ENCODE measurements at places on chromosomes 13 and 19.

DNA sequence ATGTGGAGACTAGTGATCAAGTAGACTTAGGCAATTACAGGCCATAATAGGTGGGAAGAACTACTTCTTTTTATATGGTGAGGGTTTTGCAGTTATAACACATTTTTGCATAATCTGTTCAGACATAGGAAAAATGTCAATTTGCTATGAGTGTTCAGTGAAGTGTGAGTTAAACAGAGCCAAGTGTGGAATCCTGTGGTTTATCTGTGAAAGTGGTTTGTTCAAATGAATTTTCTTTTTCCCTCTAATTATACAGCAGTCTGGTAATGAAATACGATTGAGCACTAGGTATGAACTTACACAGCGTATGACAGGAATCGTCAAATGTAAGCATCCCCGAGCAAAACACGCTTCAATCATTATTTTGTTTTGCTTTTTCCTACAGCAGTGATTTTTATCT, 178.3 kb downstream of the STK24 start:
- no peak for DNase-seq

DNA sequence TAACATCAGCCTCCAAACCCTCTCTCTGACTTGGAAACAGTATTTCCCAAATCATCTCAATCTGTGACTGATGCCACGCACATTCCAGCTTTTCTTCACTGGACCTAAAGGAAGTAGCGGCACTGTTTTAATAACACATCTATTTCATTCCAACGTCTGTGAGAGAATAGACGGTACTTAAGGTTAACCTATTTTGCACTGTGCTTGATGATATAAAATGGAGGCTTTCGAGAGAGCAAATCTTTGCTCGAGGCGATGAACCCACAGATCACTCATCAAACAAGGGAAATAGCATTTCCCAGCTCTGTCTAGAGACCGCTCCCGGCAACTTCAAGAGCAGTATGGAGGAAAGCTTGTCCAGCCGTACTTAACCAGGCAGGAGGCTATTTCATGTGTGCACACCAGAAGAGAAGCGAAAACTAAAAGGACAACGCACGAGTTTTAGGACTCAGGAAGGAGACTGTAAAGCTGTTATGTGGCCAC, 2.9 kb downstream of the UBL3 start:
- no peak for DNase-seq

- DNase-seq = no peak
Measured at GRCh38 chr13:18233783-18234299, 947.8 kb downstream of the TUBA3C start.

DNA sequence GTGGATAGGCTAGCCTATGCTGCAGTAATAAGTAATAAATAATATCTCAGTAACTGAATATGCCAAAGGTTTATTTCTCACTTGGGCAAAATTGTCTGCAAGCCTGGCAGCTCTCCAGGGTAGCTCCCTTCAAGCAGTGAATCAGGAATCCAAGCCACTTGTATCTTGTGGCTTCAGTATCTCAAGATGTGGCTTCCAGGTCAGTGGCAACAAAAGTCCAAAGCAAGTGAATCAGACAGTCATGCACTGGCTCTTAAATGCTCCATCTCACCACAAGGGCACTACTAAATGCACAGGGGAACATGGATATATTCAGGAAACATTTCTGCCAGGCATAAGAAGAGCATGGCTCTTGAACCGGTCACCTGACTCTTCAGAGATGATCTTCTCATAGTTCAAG, 126.3 kb downstream of the KCTD12 start:
- no peak for DNase-seq

- DNase-seq = no peak
Measured at GRCh38 chr19:43607238-43608205, 4.4 kb upstream of the SRRM5 start.

DNA sequence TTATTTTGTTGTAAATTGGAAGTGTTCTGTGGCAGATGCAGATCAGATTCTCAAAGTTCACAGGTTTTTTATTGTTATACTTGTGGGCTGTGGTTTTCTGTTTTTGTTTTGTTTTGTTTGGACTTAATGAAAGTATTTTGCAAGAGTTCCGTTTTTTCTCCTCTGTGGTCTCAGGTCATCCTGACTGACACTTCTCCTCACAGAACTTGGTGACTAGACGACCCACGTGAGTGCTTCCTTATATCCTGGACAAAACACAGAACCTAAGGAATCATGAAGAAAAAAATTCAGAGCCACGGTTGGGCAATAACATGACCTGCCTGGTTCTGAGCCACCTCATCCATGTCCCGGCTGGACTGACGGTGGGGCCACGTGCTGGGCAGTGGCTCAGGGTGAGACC, 2.5 kb upstream of the RFPL4AL1 start:
- no peak for DNase-seq

DNA sequence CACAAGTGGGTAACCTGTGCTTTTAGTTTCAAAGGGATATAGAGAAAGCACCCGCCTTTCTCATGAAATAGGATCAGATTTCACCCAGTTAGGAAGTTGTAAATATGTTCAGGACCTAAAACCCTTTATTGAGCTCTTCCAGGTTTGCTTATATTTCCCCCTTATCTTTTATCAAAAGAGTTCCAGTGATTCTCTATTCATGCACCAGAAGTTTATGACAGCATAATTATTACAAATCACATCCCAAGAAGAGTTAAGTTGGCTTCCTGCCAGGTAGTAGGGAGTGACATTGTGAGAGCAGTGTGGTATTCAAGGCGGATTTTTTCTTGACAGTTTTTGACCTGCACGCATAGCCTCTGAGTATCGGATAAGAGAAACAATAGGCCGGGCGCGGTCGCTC, 190.3 kb downstream of the STK24 start:
- DNase-seq = no peak

GRCh38 chr13:48775804-48776203, 122.1 kb downstream of the CYSLTR2 start:
- DNase-seq = no peak

DNA sequence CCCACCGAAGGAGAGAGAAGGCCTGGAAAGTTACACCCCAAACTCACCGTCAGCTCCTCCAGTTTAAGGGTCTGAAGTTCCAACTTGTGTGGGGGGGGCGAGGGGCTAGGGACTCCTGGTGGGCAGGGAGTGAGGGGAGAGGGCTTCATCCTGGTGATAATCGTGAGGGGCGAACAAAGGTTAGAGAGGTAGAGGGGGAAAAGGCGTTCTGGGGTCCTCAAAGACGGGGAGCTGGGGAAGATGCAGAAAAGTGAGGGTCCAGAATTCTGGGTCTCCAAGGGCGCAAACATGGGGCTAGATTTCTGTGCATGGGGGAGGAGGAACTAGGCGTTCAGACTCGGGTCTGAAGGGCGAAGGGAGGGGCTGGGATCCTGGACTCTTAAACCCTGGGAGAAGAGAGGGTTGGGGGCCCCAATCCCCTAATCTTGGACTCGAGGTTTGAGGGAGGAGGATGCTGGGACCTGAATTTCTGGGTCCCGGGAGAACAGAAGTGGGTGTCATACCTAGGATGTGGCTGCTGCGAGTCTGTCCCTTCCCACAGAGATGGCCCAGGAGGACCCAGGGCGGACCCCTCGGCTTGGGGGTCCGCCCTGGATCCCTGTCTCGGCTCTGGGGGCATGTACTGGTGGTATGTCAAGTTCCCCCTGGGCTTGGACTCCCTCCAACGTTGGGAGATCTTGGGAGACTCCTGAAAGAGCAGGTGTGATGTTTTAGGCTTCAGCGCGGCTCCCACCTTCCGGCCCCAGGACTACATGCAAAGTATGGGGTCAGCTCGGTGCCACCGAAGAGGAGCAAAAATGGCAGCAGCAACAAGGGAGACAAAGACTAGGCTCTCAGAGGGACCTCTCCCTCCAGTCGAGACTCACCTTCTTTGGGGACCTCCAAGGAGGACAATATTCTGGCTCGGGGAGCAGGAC, 4.5 kb downstream of the MAMSTR start:
- no peak for DNase-seq

- no peak for DNase-seq
Measured at GRCh38 chr19:2675892-2676291, 26.6 kb downstream of the GNG7 start.

DNA sequence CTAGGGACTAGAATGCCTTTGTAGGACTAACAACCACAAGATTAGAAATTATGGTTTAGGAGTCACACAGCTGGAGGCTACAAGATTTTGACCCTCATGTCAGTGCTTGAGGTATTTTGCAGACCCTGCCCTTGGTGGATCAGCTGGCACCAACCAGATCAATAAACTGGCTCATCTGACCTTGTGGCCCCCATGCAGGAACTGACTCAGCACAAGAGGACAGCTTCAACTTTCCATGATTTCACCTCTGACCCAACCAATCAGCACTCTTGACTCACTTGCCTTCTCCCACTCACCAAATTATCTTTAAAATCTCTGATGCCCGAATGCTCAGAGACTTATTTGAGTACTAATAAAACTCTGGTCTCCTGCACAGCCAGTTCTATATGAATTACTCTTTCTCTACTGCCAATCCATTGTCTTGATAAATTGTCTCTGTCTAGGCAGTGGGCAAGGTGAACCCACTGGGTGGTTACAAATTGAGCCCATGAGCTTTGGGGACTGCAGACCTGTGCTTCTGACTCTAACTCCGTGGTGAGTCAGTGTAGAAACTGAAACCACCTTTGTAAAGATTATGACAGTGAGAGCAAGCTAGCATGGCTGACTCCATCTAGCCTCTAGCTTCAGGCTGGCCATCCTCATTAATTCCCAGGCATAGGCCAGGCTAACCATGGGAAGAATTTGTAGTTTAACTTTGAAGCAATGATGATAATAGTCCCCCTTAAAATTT, 33.9 kb upstream of the CEACAM8 start:
- no peak for DNase-seq

DNA sequence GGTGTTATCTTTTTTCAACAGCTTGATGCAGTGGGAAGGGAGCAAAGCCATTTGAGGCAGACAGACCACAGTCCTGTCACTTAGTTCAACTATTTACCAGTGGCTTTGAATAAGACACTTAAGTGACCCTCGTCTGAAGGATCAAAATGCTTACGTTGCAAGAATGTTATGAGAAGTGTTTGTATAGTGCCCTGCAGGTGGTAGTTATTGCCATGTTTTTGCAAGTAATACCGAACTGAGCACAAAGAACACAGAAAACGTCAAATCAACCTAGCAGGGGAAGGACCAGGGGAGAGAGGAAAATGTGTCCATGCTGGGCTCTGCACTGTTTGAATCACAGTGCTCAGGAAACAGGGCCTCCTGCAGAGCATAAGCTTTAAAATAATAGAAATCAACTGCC, 2.8 kb downstream of the SOHLH2 start:
- DNase-seq = no peak

- no peak for DNase-seq
Measured at GRCh38 chr13:25679159-25679558, 307.4 kb downstream of the ATP8A2 start.

DNA sequence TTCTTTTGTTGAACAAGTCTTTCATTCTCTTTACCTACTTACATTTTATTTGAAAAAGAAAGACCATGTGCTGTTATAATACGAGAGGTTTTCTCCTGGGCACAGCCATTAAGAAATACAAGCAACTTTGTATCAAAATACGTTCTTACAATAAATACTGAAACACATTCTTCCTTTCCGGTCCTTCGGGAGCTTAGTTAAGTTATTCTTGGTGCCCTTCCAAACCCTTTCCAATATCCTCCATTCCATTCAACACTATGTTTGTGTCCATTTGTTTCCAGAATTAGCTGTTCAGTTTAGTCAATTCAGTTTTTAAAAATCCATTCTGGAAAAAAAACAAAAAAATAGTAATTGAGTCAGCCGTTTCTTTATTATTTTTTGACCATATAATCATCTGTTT, 746.8 kb upstream of the SLC10A2 start:
- DNase-seq = no peak

- no peak for DNase-seq
Measured at GRCh38 chr13:109330123-109330522, 456.3 kb downstream of the IRS2 start.

DNA sequence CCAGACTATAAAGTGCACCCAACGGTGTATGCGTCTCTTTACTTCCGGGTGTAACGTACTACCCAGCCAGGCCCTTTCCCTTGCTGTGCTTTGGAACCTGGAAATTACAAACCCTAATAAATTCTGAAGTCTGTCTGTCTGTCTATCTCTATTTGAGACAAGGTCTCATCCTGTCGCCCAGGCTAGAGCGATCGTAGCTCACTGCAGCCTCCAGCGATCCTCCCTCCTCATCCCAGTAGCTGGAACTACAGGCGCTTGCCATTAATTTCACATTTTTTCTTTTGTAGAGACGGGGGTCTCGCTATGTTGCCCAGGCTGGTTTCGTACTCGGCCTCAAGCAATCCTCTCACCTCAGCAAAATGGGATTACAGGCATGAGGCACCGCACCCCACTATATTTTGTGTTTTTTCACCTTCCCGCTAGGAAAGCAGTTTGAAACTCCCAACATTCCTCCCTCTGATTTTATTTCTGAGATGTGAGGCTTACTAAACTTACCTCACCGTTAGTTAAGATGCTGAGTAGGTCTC, 469 bp upstream of the RNF6 start:
- no peak for DNase-seq

- no peak for DNase-seq
Measured at GRCh38 chr13:33174931-33175330, 110.6 kb downstream of the STARD13 start.

GRCh38 chr13:91546900-91547299, 148.5 kb downstream of the GPC5 start:
- DNase-seq = no peak

DNA sequence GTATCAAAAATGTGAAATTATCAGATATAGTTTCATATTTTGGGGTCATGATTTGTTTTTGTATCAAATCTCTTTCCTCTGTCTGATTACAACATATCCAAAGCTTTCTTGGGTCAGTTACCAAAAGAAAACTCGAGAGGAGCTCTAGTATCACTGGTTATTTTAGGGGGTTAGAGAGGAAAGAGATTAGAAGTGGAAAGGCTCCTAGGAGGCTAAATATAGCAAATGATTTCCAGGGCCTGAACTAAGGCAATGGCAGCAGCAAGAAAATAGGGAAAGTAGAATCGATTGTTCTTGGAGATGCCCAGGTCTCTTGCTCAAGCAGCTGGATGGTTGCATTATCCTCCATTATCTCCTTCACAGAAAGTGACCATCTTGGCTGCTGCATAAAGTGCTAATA, 72.9 kb downstream of the NHLRC3 start:
- no peak for DNase-seq

DNA sequence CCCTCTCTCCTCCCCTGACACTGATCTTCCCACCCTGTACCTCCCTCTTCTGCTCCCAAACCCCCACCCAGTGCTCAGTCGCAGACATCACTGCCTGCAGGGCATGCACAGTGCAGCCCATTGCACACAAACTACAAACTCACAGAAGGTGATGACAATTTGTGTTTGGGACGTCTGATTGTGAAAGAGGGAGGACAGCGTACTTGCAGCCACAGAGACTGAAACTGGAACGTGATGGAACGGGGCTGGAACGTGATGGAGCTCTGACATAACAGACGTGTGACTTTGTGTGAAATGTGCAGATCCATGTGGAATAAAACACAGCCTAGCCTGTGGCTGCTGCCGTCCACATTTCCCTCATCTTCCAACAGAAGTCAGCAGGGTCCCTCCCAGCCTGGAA, 57.3 kb upstream of the CEACAM8 start:
- no peak for DNase-seq

- peak; percentile 77 for DNase-seq
Measured at GRCh38 chr19:43526884-43527859, at the start of gene ETHE1. ETHE1 (minus strand) TSS chr19:43527201; CDS start chr19:43527177, 24 bp downstream.

- DNase-seq = no peak
Measured at GRCh38 chr13:20566468-20566897, 474 bp upstream of the IFT88 start.

- no peak for DNase-seq
Measured at GRCh38 chr13:25982907-25983306, 68.9 kb downstream of the SHISA2 start.
